ENCODE measurements at places on chromosomes 12 and 14. TPM values are rescaled to one million over a fixed set of nuclear protein-coding genes. Genes with fewer than 3 reads are reported as not detected.

Gene PMEL
- not detected for total RNA-seq

Gene B4GALNT1
- total RNA-seq: 37.5 TPM

Gene C14orf39
- not detected for total RNA-seq

Gene DGLUCY
- 23.2 TPM for total RNA-seq

Gene ATXN7L3B
- 103 TPM for total RNA-seq
